HL-60 (cell line): ENCODE measurements at places on chromosomes 12 and 14.

- no peak for DNase-seq
Observed at GRCh38 chr12:30976206-30976605, 49.7 kb downstream of the TSPAN11 start.

GRCh38 chr14:68337279-68337678 is 455.6 kb downstream of the ZFP36L1 start:
- DNase-seq: no peak

- no peak for DNase-seq
Observed at GRCh38 chr14:87944987-87945604, 47.9 kb downstream of the GALC start.

GRCh38 chr12:131457331-131458047 is 253.4 kb upstream of the SFSWAP start:
- DNase-seq: no peak

GRCh38 chr12:58668871-58669270 is 251.4 kb downstream of the LRIG3 start:
- no peak for DNase-seq

DNA sequence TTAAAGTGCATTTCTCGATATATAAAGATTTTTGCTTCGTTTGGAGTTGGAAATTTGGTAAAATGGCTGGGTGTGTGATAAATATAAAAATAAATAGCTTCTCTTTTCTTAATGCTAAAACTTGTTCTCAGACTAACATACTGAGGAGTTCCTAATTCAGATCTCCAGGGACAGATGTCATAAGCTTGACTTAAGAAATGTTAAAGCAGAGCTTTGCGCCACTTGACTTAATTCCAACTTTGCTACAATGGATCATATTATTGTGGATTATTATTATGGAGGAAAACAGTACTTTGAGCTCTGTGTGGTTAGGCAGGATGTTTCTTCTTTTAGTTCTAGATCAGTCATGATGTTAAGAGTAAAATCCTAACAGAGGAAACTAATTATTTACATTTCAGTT is 33.8 kb downstream of the GNG2 start:
- no peak for DNase-seq

DNA sequence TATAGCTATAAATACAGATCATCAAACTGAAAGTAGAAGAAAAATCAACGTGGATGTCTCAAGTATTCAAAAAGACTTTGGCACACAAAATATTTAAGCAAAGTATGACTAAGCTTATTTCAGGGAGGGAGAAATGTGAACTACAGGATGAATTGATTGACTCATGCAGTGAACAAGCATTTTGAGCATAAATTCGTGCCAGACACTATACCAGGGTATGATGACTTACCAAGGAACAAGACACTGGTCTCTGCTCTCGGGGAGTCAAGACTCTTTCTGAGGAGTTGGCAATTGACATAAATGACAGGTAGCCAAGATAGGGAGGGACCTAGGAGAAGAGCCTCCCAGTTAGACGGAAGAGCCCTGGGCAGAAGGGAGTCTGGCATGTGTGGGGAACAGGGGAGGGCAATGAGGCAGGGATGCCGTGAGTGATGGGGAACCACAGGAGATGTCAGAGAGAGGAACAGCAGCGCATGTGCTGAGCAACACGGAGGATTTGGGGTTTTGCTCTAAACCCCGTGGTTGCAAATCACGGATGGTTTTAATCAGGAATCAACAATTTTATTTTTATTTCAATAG is 115.2 kb downstream of the TMEM132D start:
- DNase-seq: no peak

DNA sequence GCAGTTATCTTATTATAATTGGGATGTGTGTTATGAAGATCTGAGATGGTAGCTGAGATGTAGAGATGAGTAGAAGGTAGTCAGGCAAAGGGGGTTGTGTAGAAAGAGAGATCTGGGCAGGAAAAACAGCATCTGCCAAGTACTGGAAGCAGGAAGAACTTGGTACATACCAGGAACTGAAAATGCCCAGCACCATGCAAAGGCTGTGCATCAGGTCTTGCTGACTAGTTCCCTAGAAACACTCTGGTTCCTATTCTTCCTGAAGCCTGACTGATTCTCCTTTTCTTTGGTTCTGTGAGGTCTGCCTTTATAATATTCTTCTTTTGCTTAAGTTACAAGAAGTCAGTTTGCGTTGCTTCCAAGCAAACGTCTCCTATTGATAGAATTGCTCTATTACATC is 6.7 kb upstream of the NFATC4 start:
- no peak for DNase-seq

DNA sequence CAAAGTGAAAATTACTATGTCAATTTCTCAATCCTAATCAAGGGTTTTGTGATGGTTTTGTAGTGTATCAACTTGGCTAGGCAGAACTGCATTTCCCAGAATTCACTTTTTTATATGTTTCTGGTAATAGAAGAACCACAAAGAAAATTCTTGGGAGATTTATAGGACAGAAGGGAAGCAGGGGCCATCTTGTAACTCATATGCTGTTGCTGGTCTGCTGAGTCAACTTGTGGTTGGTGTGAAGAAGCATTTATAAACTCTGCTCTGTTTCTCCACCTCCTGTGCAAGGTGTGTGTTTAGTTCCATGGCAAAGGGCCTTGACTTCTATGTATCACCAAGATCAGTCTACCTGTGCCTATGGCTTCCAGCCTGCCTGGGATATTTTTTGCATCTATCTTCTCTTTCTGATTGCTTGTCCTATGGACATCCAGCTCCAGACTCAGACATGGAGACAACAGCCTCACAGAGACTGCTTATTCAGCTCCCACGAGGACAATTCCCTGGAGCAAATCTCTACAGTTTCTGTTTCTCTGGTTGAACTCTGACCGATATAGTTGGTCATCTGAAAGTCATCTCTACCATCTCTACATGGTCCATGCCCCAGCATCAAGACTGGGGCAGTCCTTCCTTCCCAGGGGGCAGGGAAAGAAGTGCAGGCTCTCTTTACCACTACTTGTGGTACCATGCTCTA is 364.3 kb upstream of the DDHD1 start:
- no peak for DNase-seq

- no peak for DNase-seq
Observed at GRCh38 chr14:34667007-34667406, 37.1 kb upstream of the SNX6 start.

DNA sequence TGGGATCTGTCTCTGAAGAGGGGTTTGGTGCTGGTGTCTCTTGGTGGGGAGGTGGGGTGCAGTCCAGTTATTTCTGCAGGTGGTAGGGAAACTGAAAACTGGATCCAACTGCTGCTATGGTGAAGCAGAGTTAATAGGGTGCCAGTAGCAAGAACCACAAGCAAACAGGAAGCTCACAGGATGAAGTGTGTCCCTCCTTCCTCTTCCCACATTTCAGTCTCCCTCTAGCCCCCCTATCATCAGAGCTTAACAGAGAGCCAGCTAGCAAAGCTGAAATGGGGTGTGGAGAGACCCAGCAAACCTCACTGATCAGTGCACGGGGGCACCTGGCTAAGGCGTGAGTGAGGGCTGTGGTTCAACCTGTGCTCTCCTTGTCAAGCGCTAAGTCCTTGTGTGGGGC is 69.1 kb upstream of the C12orf71 start:
- peak; percentile 22 for DNase-seq

- DNase-seq: no peak
Observed at GRCh38 chr14:55070981-55071411, 19.5 kb downstream of the MAPK1IP1L start.

- DNase-seq: no peak
Observed at GRCh38 chr14:72583316-72584272, 310.3 kb downstream of the DPF3 start.

GRCh38 chr12:1083151-1083888 is 92.3 kb downstream of the ERC1 start:
- no peak for DNase-seq

- DNase-seq: peak; percentile 53
Observed at GRCh38 chr12:101927999-101928398, 50.6 kb downstream of the DRAM1 start.

DNA sequence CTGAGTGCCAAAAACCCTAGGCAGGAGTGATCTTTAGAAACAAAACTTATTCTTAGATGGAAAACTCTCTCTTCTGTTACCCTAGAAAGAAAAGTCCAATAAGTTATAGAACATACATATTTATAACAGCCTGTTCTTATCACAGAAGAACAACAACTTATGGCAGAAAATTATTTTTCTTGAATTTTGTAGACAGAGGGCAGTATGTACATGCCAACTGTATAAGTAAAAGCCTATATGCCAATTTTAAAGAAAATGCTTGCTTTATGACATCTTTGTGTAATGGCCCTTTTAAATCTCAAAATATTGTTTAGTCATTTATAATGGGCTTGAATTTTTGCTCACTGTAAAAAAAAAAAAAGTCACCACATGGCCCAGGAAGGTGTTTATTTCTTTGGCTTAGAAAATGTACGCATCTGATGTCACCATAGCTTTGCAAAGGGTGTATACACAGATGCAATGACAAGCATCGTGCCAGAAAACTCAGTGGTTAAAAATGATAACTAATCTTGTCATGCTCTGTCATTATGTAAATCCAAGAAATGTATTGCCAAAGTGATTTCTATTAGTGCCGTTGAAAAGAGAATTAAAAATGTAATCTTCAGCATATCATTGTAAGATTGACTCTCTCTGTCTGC is 38.3 kb upstream of the GRIP1 start:
- no peak for DNase-seq

- peak; percentile 59 for DNase-seq
Observed at GRCh38 chr12:16076557-16076956, 165.4 kb downstream of the DERA start.

- no peak for DNase-seq
Observed at GRCh38 chr14:45990252-45990651, 661.3 kb downstream of the RPL10L start.

DNA sequence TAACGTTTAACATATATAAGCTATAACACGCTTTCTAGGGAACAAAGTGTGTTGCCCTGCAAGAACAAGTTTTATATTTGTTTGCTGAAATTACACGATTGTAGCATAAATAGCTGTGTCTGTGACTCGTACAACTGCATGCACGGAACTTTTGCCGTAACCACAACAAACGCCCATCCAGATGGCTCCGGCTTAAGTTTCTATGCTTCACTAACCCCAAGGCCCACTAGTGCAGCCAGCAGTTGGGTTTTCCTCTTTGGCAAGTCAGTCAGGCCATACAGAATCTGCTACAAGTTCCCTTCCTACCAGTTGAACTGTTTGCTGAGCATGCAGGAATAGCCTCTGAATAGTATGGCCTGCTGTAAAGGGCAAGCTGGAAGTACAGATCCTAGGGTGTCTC is 12.1 kb downstream of the CSRP2 start:
- DNase-seq: no peak
